ENCODE measurements at places on chromosomes 13 and 19.

DNA sequence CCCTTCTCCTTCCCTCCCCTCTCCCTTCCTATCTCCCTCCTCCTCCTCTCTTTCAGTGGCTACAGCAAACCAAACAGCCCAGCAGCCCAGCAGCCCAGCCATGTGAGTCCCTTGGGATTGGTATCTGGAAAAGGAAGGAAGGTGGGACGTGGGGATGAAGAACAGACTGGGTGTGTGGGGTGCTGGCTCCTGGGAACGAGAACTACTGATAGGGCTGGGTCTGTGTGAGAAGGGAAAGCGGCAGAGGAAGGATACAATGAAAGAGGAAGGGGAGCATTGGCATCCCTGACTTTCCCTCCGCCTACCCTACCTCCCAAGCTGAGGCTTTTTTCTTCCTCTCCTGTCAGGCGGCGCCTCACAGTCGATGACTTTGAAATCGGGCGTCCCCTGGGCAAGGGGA lies 863 bp downstream of the AURKC start:
- no peak for DNase-seq

DNA sequence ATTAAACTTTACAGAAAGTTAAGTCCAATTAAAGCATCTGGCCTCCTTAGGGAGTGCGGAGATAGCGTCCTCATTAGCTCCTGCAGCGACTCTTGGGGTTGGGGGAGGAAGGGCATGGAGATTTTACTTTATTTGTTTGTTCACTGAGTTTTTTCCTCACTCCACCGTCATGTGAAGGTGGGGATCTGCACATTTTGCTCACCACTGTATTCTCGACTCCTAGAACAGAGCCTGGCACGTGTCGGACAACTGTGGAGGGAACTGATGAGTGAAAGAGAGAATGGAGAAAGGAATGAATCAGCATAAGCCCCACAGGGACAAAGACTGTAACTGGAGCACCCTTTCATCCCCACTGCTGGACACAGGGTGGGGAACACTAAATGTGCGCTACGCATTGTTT lies 205.1 kb upstream of the TSHZ3 start:
- DNase-seq: no peak

DNA sequence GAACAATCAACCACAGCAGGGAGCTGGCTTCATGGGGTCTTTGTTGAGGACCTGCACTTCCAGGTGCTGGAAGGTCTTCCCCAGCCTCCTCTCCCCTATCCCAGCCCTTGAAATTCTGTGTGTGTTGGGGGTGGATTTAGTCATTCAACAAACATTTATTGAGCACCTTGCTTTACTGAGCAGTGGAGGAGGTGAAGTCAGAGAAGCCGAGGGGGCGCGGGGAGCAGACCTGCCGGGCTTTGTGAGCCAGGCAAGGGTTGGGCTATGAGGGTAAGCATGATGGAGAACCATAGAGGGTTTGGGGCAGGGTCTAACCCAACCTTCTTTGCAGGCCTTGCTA lies 3.5 kb upstream of the C19orf85 start:
- DNase-seq: no peak

- DNase-seq: no peak
Measured at GRCh38 chr13:26053418-26053980, 1.7 kb upstream of the SHISA2 start.

GRCh38 chr13:25971459-25972145 lies 80.2 kb downstream of the SHISA2 start:
- DNase-seq: no peak

DNA sequence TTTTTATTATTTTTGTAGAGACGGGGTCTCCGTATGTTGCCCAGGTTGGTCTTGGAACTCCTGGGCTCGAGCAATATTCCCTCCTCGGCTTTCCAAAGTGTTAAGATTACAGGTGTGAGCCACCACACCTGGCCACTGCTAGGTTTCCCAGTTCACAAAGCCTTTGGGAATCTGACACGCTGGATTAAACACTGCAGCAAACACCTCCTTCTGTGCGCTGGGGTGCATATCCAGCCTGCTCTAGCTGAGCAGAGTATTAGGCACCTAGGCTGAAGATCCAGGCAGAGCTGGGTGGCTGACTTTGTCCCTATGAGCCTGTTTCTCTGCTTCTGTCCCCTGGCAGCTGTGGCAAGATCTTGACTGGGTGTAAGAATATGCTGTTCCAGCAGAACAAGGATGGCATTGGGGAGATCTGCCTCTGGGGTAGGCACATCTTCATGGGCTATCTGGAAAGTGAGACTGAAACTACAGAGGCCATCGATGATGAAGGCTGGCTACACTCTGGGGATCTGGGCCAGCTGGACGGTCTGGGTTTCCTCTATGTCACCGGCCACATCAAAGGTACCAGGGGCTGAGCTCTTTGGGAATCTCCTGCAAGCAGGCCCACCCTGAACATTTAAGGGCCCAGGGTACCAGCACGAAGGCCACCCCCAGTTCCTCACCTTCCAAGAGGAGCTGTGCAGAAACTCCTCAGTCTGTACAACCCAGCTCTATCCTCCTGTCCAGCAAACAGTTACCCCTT lies 49.8 kb downstream of the ACSBG2 start:
- DNase-seq: no peak

- no peak for DNase-seq
Measured at GRCh38 chr13:52780092-52780491, 40.5 kb upstream of the CNMD start.

GRCh38 chr19:29139227-29139626 lies 73.7 kb downstream of the UQCRFS1 start:
- DNase-seq: no peak

DNA sequence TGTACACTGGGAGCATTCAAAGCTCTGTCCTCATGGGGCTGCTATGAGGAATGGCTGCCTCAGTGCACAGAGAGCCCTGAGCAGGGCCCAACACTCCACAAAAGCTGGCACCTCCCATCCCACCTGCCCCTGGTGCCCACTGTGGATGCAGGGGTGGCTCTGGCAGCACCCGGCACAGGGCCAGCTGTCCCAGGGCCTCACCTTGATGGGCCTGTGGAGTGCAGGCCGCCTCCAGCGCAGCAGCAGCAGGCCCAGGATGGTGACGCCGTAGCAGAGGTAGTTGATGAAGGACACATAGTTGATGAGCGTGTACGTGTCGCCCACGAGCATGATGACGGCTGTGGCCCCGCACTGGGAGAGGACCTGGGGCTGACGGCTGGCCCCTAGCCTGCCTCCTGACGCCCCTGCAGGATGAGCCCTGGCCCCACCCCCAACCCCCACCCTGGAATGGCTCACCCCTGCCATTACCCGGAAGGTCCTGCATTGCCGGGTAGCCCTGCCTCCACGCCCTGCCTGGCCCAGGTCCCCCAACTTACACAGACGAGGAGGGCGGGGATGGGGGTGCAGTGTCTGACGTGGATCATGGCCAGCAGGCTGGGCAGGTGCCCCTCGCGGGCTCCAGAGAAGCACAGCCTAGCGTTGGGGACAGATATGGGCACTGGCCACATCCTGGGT lies 15.2 kb downstream of the SLC7A10 start:
- no peak for DNase-seq

GRCh38 chr19:50837300-50837699 lies 3.9 kb upstream of the KLK15 start:
- peak; percentile 42 for DNase-seq

GRCh38 chr13:100650326-100650725 lies 24.3 kb downstream of the TMTC4 start:
- no peak for DNase-seq

DNA sequence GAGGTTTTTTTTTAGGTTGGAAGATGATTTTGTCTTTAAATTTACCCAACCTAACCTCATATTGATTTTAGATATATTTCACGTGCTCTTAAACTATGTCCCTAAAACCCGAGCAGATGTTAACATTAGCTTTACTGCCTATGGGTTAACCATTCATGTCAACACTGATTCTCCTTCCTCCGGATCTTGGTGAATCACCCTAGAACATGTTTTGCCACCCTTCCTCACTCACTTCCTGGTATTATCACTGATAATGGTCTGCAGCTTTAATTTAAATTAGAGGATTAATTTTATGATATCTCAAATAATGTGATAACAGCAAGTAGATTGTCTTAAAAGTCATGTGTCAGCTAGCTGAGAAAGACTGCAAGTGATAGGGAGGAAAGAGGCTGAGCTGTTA lies 31.9 kb downstream of the HTR2A start:
- DNase-seq: no peak

- no peak for DNase-seq
Measured at GRCh38 chr19:56597696-56598095, 2.6 kb downstream of the ZNF71 start.

- no peak for DNase-seq
Measured at GRCh38 chr13:84705982-84706710, 823.9 kb upstream of the SLITRK1 start.

- no peak for DNase-seq
Measured at GRCh38 chr19:22335716-22336115, 49.5 kb downstream of the ZNF729 start.

GRCh38 chr19:1066748-1067340 lies at the start of gene ARHGAP45:
Gene ARHGAP45 (plus strand): TSS chr19:1067167. CDS start chr19:1067406, 239 bp downstream.
- no peak for DNase-seq

GRCh38 chr19:19224852-19225494 lies 13.2 kb downstream of the NCAN start:
- peak; percentile 76 for DNase-seq

DNA sequence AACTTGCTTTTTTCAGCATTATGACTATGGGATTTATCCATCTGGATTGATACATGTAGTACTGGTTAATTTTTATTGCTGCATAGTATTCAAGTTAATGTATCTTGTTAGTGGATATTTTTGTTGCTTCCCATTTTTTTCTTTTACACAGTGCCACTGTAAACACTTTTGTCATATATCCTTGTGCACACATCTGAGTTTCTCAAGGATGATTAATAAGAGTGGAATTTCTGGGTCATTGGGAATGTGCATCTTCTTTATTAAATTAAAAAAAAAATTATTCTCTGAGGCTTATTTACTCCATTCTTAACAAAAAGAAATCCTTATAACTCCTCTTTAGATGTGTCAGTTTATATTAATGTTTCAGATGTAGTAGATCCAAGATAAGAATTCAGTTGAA lies 27.3 kb downstream of the B3GLCT start:
- no peak for DNase-seq

GRCh38 chr13:50170447-50171037 lies 155.3 kb downstream of the KCNRG start:
- DNase-seq: peak; percentile 34

GRCh38 chr19:55240713-55241020 lies 12.1 kb upstream of the TMEM86B start:
- no peak for DNase-seq

GRCh38 chr19:14066134-14066533 lies 4.3 kb upstream of the PALM3 start:
- DNase-seq: no peak

GRCh38 chr19:47660435-47660832 lies 51.5 kb downstream of the BICRA start:
- no peak for DNase-seq

DNA sequence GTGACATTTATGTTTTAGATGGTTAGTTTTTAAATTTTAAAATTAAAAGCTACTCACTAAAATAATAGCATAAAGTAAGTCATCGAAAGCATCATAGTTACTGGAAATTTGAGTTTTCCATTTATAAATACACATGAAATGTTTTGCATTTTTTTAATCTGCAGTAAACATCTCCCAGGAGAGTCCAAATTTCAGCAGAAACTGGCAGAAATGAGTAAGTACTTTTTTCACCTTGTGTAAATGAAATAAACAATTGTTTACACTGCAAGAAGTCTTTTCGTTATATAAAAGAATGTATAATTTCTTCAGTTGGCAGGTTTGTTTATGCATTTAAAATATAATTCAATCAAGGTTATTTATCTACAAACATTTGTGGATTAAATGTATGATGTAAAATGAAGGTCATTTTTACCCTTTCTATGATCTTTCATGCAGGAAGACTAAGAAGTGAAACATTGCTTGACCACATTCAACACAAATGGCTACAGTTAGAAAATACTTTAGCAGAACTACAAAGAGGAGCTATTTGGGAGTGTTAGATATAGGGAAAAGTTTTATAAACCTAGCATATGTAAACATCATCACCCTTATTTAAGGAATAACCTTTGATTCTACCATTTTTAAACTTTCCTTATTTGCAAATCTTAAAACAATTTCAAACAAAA lies 55.6 kb downstream of the RCBTB2 start:
- no peak for DNase-seq

- no peak for DNase-seq
Measured at GRCh38 chr19:34598217-34599155, 78.5 kb downstream of the SCGB2B2 start.

DNA sequence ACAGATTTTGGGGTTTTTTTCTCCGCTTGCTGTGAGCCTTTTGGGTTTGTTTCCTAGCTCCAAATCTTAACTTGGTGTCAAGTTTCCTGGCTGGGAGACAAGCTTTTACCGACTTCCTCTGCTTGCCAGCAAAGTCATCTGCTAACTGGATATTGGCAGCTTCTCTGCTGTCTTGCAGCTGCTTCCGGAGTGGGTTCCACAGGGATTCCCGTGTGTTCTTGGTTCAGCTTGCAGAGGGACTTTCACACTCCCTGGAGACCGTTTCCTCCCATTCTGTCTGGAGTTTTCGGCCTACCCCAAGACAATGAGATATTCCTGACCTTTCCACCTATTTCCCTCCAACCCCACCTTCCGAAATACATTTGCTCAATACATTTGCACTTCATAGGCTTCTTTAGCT lies 2.2 kb upstream of the COLGALT1 start:
- no peak for DNase-seq
